ENCODE measurements at places on chromosomes 5 and 9.

DNA sequence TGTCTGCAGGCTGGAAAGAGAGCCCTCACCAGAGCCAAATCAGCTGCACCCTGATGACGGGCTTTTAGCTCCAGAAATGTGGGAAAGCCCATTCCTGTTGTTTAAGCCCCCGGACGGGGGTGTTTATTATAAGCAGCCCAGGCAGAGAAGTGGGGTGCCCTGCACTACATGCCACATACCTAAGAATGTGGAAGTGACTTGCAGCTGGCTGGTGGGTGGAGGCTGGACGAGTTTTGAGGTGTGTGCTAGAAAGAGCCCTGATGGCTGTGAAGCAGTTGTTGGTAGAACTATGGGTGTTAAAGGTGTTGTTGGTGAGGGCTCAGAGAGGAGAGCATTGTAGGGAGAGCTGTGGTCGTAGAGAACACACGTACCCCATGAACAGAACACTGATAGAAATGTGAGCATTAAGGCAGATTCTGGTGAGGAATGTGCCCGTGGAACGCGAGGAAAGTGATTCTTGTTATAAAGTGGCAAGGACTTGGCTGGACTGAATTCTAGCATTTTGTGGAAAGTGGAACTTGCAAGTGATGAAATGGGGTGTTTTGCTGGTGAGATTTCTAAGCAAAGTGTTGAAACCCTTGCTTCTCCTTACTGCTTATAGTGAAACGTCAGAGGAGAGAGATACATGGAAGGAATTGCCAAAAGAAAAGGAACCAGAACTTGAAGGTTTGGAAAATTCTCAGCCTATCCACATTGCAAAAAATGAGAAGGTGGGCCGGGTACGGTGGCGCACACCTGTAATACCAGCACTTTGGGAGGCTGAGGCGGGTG is 38.9 kb downstream of the AHRR start:
- no peak for DNase-seq

DNA sequence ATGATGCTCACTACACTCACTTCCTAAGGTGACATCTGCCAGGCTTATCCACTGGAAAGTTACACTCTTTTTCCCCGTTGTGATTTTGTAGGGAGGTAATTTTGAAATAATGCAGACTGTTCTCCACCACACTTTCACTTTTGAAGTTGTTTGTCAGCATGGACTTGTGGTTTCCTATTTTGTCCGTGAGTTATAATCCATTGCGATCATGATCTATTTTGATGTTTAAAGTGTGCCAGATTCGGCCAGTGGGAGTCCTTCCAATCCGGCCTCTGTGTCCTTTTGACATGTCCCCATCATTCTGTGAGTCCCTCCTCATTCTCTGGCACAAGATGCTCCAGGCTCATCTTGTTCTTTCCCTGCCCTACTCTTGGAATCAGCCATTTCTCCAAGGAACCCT is 211.3 kb upstream of the KLF4 start:
- no peak for DNase-seq

GRCh38 chr5:103422756-103423155 is 139.8 kb downstream of the NUDT12 start:
- no peak for DNase-seq

DNA sequence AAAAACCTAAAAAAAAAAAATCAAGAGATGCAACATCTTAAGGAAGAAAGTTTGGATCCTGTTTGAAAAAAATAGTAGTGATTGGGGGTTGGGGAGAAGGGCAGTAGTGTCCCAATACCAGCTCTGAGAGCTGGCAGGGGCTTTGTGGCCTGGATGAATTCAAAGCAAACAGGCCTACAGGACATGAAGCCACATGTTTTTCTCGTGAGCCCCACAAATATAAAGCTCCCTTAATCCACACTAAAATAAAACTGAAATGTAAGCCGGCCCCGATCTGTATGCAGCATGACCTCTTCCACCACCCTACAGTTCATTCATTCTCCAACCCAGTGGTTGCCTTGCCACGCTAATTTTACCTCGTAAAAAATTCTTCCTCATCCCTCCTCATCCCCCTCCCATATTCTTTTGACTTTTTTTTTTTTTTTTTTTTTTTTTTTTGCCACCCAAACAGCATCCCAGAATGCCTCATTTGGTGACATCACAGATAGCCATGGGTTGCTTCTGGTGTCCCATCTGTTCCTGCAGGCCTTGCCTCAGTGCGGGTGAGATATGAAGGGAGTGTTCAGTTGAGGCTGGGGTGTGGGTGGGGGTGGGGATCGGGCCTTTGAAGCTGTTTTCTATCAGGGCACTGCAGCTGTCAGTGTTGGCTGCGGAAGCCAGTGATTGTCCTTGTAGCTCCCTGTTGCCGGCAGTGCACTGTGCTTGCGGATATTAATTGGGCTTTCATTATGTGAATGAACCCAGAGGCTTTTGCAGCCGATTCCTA is 81.6 kb upstream of the NFIB start:
- no peak for DNase-seq

DNA sequence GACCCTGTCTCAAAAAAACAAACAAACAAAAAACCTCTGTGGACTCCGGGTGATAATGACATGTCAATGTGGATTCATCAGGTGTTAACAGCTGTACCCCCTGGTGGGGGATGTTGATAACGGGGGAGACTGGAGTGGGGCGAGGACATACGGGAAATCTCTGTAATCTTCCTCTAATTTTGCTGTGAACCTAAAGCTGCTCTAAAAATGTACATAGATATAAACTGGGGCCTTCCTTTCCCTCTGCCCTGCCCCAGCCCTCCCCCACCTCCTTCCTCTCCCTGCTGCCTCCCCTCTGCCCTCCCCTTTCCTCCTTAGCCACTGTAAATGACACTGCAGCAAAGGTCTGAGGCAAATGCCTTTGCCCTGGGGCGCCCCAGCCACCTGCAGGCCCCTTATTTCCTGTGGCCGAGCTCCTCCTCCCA is 1.4 kb upstream of the CEL start:
- no peak for DNase-seq

GRCh38 chr9:92467041-92467440 is 15.3 kb downstream of the ASPN start:
- DNase-seq: no peak

- no peak for DNase-seq
Measured at GRCh38 chr5:60671899-60672692, 27.9 kb downstream of the DEPDC1B start.

GRCh38 chr5:160749682-160750081 is 102.3 kb downstream of the ATP10B start:
- no peak for DNase-seq

- DNase-seq: no peak
Measured at GRCh38 chr9:78882481-78882880, 585.6 kb downstream of the PSAT1 start.

- DNase-seq: no peak
Measured at GRCh38 chr9:113907282-113907681, 31.2 kb downstream of the ZNF618 start.

GRCh38 chr9:68595868-68596267 is 55.2 kb upstream of the TMEM252 start:
- DNase-seq: no peak

DNA sequence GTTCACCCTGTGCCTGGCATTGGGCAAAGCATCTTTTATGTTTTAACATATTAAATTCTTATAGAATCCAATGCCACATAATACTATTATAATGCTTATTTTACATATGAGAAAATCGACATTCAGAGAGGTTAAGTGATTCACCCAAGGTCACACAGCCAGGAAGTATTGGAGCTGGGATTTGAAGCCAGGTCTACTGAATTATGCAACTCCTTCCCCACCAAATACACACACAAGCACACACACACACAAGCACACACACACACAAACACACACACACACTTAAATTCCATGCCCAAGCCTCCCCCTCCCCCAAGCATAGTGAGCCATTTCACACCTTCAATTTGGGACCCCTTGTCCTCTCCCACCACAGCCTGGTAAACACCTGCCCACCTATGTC is 37.4 kb downstream of the UBE2QL1 start:
- no peak for DNase-seq

DNA sequence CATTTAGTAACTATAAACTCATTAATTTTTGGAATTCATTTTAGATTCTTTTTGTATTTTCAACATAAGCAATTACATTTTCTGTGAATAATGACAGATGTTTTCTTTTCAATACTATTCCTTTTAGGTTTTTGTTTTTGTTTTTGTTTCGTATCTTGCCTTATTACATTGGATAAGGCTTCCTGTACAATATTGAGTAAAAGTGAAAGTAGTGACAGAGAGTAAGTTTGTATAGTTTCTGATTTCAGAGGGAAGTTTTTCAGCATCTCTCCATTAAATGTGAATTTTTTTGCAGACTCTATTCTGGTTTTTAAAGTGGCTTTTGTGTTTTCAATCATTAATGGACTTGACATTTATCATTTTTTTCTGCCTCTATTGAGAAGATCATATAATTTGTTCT is 12.8 kb upstream of the CAMK4 start:
- no peak for DNase-seq

DNA sequence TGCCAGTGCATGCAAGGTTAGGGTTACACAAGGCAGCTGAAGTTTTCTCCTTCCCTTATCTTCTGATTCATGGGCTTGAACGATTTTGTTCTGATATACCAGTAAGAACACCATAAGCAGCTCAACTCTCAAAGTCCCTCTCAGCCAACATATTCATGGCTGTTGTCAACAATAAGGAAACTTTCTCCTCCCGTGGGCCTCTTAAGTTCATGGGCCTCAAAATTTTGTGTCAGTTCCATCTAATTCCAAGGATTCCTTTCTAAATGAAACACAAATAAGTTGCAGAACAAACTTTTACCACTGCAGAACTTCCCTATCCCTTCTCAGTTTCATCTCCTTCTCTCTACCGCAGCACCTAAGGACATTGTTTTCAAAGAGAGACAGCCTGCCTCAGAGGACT is 23.6 kb upstream of the CAST start:
- DNase-seq: no peak

- DNase-seq: no peak
Measured at GRCh38 chr5:43565043-43565442, 8.2 kb upstream of the PAIP1 start.

GRCh38 chr5:113039934-113040285 is 63.3 kb downstream of the DCP2 start:
- DNase-seq: no peak

- DNase-seq: no peak
Measured at GRCh38 chr9:31471010-31471409, 913.4 kb upstream of the ACO1 start.

- peak; percentile 90 for DNase-seq
Measured at GRCh38 chr9:38318759-38319495, 73.6 kb upstream of the ALDH1B1 start.

- no peak for DNase-seq
Measured at GRCh38 chr5:94174748-94175411, 433.5 kb upstream of the POU5F2 start.

GRCh38 chr9:130824079-130824478 is 11.0 kb upstream of the ABL1 start:
- DNase-seq: no peak

DNA sequence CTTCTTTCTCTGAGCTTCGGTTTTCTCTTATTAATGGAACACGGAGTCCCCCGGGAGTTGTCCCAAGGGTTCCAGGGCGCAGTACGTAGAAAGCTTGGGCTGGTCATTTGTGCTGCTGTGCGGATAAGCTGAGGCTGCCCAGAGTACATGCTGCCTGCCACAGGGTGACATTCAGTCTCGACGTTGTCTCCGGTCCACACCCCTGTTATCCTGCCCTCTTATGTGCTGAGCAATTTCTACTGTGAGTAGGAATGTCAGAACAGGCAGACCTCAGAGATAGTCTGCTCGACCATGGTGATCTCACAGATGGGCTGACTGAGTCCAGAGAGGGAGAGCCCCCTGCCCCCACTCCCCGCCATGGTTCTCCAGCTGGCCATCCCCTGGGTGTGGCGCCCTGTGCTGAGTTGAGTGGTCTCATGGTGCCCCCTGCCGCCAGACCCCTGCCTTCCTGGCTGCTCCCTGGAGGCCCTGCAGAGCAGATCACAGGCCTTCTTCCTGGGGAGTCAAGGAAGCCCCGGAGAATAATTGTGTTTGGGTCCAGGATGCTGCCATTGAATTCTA is 124.0 kb downstream of the RGS3 start:
- no peak for DNase-seq

DNA sequence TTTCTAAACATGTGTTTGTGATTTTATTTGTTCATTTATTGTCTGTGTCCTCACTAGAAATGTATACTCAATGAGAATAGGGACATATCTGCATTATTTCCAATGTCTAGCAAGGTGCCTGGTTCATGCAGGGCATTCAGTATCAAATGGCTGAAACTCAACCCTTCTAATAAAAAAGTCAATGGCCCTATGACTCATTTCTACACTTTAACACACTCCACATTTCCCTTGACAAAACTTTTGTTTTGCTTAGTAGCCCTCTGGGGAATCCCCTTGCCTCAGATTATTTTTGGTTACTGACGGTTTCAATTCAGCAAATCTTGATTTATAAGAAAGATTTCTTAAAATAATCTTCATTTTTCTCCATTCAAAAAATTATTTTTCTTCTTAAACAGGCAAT is 206.0 kb upstream of the DMRTA1 start:
- peak; percentile 25 for DNase-seq

DNA sequence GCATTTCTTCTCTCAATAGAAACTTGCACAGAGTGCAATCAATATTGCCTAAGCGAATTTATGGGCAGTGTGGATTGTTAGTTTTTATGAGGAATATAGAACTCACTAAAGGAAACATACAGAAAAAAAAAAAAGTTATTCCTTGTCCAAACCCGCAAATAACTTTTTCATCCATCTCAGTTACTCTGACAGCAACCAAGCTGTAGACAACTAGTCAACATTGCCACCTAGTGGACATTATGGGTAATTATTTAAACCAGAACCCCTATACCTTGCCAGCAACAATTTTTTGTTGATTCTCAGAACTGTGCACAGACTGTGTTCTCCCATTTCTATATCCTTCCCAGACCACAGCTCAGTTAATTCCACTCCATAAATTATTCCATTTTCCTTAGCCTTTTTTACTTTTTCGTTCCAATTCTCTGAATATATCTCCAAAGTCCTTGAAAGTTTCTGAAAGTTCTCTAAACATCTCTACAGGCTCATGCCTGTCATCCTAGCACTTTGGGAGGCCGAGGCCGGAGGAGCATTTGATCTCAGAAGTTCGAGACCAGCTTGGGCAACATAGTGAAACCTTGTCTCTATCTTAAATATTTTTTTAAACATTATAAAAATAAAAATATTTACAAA is 2.6 kb upstream of the AFAP1L1 start:
- no peak for DNase-seq

- no peak for DNase-seq
Measured at GRCh38 chr9:109499631-109500410, 1.7 kb upstream of the PTPN3 start.

DNA sequence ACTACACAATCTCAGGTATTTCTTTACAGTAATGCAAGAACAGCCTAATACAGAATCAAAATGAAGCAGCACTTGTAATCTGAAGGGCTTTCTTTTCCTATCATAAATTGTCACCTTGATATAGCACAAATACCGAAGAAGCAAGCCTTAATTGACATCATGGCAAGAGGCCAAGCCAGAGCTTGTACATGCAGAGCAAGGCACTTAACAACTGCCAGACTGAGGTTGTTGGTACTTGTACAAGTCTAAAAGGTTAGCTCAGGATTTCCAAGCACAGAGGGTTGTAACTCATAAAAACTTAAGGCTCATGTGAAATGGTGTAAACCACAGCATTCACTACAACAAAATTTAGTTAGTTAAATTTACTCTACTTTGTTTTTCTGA is 158.8 kb upstream of the SPEF2 start:
- DNase-seq: no peak
